Cardiac muscle cell (in vitro differentiated cells and primary cell): ENCODE measurements at places on chromosomes 5 and 9. TPM values are rescaled to one million over a fixed set of nuclear protein-coding genes. Genes with fewer than 3 reads are reported as not detected.

Gene HSD17B4
- total RNA-seq = 165 and 217 TPM in 2 replicates

Gene CXCL14
- total RNA-seq = 0.11 and 1.2 TPM in 2 replicates

GRCh38 chr5:153623751-153624450, 133.4 kb downstream of the GRIA1 start:
- no peak for DNase-seq
- H3K4me3 ChIP-seq = no peak overlapping the region
- peaks cover 28% of the 10 kb centered on the region for H3K4me1 ChIP-seq
- H3K36me3 ChIP-seq = no peaks in the 10 kb centered on the region
- H3K27me3 ChIP-seq = no peaks in the 10 kb centered on the region

GRCh38 chr5:85906460-85906859, 711.3 kb upstream of the COX7C start:
- no peaks in the 10 kb centered on the region for H3K36me3 ChIP-seq
- H3K4me1 ChIP-seq = no peaks in the 10 kb centered on the region
- H3K27me3 ChIP-seq = no peaks in the 10 kb centered on the region
- no peak overlapping the region for H3K27ac ChIP-seq
- no peak for DNase-seq

- no peak overlapping the region for H3K27ac ChIP-seq
- H3K4me3 ChIP-seq = no peak overlapping the region
- no peaks in the 10 kb centered on the region for H3K4me1 ChIP-seq
- peak; percentile 97 for DNase-seq
These were observed 104.8 kb upstream of the CD180 start for GRCh38 chr5:67301285-67301903.
